ENCODE measurements at places on chromosomes 3 and 15. TPM values are rescaled to one million over a fixed set of nuclear protein-coding genes. Genes with fewer than 3 reads are reported as not detected.

DNA sequence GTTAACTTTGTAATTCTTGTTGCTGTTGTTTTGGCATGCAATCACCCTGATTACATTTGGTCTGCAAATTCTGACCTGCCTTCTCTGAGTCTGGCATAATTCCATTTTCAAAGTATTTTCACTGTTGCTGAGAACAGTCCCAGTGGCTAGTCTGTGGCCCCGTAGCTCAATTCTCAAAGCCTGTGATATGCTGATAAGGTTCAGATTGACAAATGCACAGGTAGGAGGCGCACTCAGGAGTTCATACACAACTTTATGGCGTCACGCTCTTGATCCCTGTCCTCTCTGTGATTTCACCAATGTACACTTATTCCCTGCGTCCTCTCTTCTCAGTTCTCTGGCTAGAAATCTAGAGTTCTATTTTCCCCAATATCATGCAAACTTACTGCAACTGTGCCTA is 376.6 kb upstream of the SLCO3A1 start:
- DNase-seq, result no peak

GRCh38 chr15:27956285-27956684 is 142.8 kb downstream of the OCA2 start:
- DNase-seq, result no peak

DNA sequence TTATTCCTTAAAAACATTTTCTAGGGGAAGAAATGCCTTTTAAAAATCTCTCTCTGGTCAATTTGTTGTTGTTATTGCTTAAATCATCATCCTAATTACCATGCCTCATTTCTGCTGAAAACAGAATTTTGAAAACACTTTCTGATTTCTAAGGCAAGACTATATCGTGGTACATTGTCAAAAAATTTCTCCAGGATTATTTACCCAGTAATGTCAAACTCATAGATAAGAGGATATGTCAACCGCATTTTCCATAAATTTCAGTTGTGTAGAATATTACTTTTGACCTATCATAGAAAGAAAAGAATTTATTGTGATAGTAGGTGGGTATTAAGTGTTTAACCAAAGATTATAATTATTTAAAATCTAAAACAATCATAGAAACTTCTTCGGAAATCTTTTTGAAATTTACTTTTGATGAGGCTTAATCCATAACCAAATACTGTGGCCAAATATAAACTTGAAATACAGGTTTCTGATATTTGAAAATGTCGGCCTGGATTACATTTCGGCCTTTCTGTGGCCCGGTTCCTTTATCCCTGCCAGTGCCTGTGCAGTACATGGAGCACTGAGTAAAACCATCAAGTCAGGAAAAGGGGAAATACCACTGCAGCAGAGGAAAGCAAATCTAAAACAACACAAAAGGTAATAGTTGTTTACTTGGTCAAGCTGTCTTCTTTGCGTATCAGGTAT is 173.4 kb downstream of the MYRIP start:
- DNase-seq, result no peak

DNA sequence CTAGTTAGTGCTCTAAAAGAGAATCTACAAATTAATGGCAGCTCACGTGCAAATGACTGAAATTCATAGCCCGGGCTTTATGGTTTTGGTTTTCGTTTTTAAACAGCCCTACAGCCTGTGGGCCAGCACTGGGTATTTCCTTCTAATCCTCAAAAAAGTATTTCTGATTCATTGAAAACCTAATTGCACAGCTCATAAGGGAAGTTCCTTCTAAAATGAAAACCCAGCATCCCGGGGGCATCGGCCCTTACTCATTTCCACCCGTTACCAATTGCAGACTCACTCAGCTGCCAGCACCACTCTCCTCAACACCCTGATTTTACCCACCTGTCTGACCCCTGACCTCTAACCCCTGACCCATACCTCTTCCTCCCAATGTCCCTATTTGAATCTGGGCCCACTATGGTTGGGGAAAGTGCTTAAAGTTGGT is 59.5 kb upstream of the ZNF148 start:
- no peak for DNase-seq

DNA sequence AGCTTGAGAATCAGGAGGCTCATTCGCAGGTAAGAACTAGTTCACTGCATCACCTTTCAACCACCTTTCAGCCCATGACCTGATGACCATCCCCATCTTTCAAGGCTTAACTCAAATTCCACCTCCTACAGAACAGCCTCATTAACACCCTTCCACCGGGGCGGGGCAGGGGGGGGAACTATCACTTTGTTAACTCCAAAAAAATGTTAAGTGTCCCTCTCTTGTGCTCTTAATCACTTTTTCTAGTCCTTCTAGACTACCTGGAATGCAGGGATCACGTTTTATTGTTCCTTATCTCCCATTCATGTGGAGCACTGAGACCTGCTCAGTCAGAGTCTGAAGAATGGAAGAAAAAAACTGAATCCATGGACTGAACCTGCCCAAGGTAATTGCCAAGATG is 51.8 kb downstream of the ATP13A4 start:
- DNase-seq, result no peak

DNA sequence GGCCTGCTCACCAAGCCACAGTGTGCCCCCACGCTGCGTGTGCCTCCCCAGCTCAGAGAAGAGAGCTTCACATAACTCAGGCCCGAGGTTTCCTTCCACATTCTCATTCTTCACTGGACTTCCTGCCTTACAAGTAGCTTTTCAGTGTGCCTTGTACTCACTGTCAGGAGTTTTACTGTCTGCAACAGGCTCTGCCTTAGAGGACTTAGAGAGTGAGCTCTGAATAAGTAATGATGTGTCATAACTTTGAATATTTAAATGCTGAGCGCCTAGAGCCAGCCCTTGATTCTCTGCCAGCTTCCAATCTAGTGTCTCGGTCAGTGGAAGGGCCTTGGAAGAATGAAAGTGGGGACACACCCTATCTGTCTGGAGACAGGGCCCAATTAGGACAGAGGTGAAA is 41.8 kb downstream of the ITGB5 start:
- no peak for DNase-seq

DNA sequence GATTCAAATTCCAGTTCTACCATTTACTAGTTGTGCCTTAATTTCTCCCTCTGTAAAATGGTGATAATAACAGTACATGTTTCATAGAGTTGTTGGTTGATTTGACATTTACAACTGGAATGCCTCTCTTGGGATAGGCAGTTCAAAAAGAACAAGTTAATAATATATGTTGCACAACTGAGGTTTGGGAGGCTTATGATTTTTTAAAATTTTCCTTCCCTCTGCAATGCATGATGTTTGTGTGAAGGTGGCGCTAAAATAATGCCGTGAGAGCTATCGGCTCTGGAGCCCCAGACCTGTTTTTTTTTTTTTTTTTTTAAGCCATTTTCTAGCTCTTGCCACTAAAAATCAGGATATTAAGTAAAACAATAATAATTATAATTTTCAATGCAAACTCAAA is 18.6 kb downstream of the DNAJB11 start:
- DNase-seq, result no peak

GRCh38 chr3:42780892-42781700 is 8.0 kb upstream of the CCDC13 start:
- no peak for DNase-seq

- DNase-seq, result no peak
These were observed 65.8 kb downstream of the NSMCE3 start for GRCh38 chr15:29203718-29204368.

- DNase-seq, result no peak
These were observed 997 bp downstream of the FYCO1 start for GRCh38 chr3:45994419-45995235.

- DNase-seq, result no peak
These were observed 141.7 kb downstream of the LRRK1 start for GRCh38 chr15:101060576-101061551.

GRCh38 chr3:191378142-191378812 is 48.0 kb upstream of the UTS2B start:
- DNase-seq, result no peak

DNA sequence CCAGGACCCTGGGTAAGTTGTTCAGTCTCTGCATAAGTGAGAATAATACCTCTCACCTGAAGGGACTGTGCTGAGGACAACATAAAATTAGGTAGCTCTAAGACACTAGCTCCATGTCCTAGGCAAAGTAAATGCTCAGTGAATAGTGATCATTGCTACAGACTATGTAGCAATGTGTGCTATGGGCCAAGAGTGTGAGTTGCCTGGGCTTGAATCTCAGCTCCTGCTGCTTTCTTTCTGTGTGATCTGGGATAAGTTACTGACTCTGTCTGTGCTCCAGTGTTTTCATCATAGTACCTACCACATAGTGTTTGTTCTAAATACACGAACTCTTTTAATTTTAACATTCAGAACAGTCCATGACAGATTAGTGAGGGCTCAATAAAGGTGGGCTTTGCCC is 81.1 kb upstream of the MFGE8 start:
- DNase-seq, result no peak

DNA sequence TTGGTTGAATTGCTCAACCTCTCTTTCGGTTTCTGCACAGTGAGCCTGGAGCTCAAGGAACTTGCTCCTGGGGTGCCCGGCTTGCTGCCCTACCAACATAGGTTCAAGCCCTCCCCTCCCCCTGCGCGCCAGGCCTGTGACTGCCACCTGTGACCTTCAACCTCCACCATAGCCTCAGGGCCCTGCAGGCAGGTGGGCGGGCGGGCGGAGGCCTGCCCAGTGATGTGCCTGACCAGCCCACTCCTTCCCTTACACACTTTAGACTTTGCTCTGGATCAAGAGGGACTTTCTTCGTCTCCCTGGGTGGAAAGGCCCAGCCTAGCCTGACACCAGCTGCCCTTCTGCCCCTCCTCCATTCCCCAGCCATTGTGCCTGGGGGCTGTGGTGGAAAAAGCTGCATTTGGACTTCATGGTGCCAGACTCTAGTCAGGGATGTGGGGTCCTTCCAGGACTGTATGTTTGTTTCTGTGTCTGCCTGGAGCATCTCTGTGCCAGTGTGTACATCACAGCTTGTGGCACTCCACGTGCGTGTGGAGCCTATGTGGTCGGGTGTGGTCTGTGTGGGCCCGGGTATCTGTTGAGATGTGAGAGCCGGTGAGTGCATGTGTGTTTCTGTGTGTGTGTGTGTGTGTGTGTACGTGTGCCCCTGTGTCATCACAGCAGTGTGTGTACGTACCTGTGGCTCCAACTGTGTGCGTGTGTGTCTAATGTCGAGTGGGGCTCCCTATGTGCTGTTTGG is 9.5 kb downstream of the PRKCD start:
- no peak for DNase-seq

- DNase-seq, result no peak
These were observed 122.7 kb downstream of the FBLN2 start for GRCh38 chr3:13671482-13672233.

DNA sequence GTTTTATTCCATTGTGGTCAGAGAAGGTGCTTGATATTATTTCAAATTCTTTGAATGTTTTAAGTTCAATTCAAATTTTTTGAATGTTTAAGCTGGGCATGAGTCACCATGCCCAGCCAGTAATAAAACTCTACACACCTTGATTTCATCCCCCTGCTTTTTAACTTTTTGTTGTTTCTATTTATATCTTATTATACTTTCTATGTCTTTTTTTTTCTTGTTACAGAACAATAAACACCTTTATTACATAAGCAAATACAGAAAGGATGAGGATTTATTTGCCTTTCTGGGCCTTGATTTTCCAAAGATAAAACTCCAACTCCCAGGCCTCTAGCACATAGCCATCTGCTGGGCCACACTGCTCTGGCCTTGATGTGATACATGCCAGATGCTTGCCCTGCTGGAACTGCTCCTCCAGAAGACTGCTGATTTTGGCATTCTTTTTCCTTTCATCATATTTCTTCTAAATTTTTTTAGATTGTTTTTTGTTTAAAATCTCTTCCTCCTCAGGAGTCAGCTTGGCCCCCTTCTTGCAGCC is 14.0 kb downstream of the DNAH12 start:
- no peak for DNase-seq

DNA sequence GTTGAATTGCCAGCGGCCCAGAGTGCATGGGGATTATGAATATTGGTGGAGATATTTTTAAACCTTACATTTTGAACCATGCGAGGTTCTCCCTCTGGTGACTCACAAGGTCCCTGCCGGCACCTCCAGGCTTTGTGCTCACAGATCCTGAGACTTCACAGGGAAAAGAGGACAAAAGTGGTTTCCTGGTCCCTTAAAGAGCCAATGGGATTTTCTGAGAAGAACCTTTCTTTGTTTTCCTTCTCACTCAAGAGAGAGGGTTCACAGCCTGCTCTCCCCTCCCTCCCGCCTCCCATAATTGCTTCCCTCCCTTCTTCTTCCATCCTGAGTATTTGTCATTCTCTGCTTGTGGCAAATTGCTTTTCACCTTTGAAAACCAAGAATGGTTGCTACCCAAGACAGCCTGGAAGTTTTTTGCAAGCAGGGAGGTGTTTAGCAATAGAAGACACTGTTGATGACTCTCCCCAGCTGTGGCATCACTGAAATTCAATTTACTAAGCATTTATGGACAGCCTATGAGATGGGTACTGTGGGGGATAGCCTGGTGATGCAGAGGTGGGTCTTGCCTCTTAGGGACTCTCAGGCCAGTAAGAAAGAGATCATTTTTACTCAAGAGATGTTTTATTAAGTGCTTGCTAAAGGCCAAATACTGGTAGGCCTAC is 76.6 kb downstream of the CPN2 start:
- no peak for DNase-seq

GRCh38 chr15:51708013-51708412 is 26.7 kb downstream of the SCG3 start:
- no peak for DNase-seq

KBTBD8 gene
- total RNA-seq, result 8.5 TPM

NR2F2 gene
- total RNA-seq, result 14.5 TPM

UBA7 gene
- 4.9 TPM for total RNA-seq

ZNF717 gene
- total RNA-seq, result 4.0 TPM

CASR gene
- total RNA-seq, result not detected

PLAAT1 gene
- total RNA-seq, result 17.8 TPM

P3H2 gene
- 1.2 TPM for total RNA-seq

CCRL2 gene
- total RNA-seq, result 1.6 TPM

Measured in psoas muscle (tissue), 8 donors.